ENCODE measurements at places on chromosomes 3 and 15. TPM values are rescaled to one million over a fixed set of nuclear protein-coding genes. Genes with fewer than 3 reads are reported as not detected.

Gene NOX5
- total RNA-seq = 0.18 TPM

Gene SLC22A13
- 0.29 TPM for total RNA-seq

Gene CASR
- not detected for total RNA-seq

Gene SACM1L
- total RNA-seq = 9.8 TPM

Gene CCDC33
- 0.73 TPM for total RNA-seq

Gene GCSAM
- not detected for total RNA-seq

Gene SLC2A2
- total RNA-seq = 2.9 TPM

Gene UTS2B
- total RNA-seq = not detected

GRCh38 chr15:89098281-89098680 lies 10.0 kb downstream of the ABHD2 start:
- peak overlapping the region; percentile 92 for H3K27ac ChIP-seq
- peaks cover 17% of the 10 kb centered on the region for H3K36me3 ChIP-seq
- H3K4me1 ChIP-seq = peaks cover 71% of the 10 kb centered on the region
- H3K27me3 ChIP-seq = no peaks in the 10 kb centered on the region
- DNase-seq = no peak
- no peak overlapping the region for H3K4me3 ChIP-seq

DNA sequence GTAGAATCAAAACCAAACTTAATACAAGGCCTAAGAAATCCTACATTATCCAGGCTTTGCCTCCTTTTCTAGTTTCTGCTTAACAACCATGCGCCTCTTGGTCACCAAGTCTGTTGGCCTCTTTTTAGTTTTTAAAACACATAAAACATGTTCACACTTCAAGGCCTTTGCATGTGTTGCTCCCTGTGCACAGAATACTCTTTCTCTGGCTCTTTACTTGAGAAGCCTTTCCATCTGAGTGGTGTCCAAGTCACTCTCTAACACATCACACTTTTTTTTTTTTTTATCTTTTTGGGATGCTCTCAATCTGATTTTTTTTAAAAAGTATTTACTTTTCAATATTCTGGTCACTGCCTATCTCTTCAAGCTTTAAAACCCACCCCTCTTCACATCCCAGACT lies 14.9 kb downstream of the GAP43 start:
- no peaks in the 10 kb centered on the region for H3K27me3 ChIP-seq
- H3K4me1 ChIP-seq = no peaks in the 10 kb centered on the region
- H3K4me3 ChIP-seq = no peak overlapping the region
- H3K36me3 ChIP-seq = no peaks in the 10 kb centered on the region
- DNase-seq = no peak

- H3K36me3 ChIP-seq = peaks cover 12% of the 10 kb centered on the region
- peaks cover 9% of the 10 kb centered on the region for H3K4me1 ChIP-seq
- H3K27me3 ChIP-seq = no peaks in the 10 kb centered on the region
- H3K27ac ChIP-seq = no peak overlapping the region
- DNase-seq = no peak
- no peak overlapping the region for H3K4me3 ChIP-seq
Observed at GRCh38 chr3:33071946-33072345, 25.0 kb downstream of the GLB1 start.

DNA sequence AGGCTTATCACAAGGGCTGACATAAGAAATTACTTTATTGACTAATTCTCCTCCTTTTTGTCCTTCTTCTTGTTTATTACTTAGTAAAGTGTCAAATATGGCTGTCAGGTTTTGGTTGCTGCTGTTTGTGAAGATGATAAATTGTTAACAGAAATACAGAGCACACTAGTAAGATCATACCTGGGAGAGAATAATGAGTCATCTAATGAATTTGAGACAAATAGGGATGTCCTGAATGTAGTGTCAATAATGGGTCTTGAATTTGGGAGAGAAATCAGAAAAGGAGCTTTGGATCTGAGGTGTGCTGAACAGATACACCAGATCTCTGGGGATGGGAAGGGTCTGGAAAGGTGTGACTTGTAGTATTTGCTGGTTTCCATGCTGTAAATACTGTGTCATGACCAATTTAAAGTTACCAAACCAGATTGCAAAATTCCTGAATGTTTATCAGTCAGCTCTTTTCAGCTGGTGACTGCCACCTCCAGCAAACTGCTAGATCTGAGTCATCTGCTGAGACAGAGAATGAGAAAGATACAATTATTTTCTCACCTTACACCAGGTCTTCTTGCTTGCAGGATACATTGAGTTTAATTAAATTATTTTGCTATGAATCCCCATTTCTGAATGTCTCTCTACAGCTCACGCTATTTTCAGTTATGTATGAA lies 76.7 kb upstream of the SATB1 start:
- H3K4me3 ChIP-seq = no peak overlapping the region
- H3K4me1 ChIP-seq = no peaks in the 10 kb centered on the region
- no peak overlapping the region for H3K27ac ChIP-seq
- no peaks in the 10 kb centered on the region for H3K27me3 ChIP-seq
- H3K36me3 ChIP-seq = no peaks in the 10 kb centered on the region
- no peak for DNase-seq

GRCh38 chr15:48498828-48499227 lies 146.7 kb downstream of the FBN1 start:
- H3K4me1 ChIP-seq = no peaks in the 10 kb centered on the region
- no peak overlapping the region for H3K4me3 ChIP-seq
- no peak overlapping the region for H3K27ac ChIP-seq
- no peak for DNase-seq

- H3K27me3 ChIP-seq = no peaks in the 10 kb centered on the region
- H3K4me1 ChIP-seq = peaks cover 3% of the 10 kb centered on the region
Observed at GRCh38 chr3:123123716-123124616, 57.1 kb downstream of the PDIA5 start.

DNA sequence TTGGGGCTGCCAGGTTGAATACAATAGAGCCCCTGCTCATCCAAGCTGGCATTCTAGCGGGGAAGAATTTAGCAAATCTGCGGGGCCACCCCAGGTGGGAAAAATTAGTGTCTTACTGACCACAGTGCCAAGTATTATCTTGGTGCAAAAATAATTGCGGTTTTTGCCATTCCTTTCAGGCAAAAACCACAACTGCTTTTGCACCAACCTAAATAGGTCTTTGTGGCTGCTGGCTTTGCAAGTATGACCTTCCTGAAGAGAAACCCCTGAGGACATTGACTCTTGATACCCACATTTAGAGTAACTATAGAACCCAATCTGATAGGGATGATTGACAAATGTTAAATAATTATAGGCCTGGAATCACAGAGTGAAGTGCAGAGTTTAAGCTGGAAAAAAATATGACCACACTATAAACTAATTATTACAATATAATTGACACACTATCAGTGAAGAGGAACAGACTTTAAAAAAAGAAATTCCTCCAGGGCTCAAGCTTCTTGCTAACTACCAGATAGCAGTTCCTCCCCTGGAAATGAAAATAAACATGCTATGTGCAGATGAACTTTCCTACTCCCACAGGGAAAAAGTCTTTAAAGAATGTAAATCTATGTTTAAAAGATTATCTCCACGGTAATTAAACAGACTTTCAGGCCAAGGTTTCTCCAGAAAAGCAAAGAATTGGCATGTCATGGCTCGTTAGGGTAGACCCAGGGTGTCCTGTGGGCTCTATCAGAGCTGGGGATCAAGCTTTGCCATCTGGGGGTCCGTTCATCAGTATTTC lies 34.4 kb downstream of the CA12 start:
- H3K4me3 ChIP-seq = no peak overlapping the region
- H3K27ac ChIP-seq = no peak overlapping the region
- DNase-seq = peak; percentile 60
- no peaks in the 10 kb centered on the region for H3K36me3 ChIP-seq
- H3K27me3 ChIP-seq = no peaks in the 10 kb centered on the region

DNA sequence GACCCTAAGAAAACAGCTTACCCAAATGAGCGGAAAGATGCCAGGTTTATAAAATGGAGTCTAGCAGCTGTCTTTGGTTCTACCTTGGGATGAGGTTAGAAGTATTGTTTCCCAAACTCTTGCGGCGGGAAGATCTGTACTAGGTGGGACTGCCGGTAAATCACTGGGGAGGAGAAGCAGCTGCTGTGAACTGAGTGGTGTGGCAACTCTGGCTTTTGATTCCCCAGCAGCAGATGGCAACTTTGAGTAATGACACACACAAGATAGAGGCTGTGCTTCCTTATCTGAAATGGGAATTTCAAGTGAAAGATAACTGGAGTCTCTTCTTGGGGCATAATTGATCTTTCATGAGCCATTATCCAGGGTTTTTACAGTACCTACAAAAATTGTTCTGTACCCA lies 184.9 kb downstream of the ATG7 start:
- H3K36me3 ChIP-seq = no peaks in the 10 kb centered on the region
- H3K27ac ChIP-seq = no peak overlapping the region
- no peaks in the 10 kb centered on the region for H3K27me3 ChIP-seq
- H3K4me3 ChIP-seq = no peak overlapping the region
- H3K4me1 ChIP-seq = peaks cover 21% of the 10 kb centered on the region

GRCh38 chr3:171915275-171915674 lies 72.1 kb downstream of the TMEM212 start:
- no peak for DNase-seq
- no peaks in the 10 kb centered on the region for H3K27me3 ChIP-seq
- no peak overlapping the region for H3K4me3 ChIP-seq
- no peaks in the 10 kb centered on the region for H3K36me3 ChIP-seq

DNA sequence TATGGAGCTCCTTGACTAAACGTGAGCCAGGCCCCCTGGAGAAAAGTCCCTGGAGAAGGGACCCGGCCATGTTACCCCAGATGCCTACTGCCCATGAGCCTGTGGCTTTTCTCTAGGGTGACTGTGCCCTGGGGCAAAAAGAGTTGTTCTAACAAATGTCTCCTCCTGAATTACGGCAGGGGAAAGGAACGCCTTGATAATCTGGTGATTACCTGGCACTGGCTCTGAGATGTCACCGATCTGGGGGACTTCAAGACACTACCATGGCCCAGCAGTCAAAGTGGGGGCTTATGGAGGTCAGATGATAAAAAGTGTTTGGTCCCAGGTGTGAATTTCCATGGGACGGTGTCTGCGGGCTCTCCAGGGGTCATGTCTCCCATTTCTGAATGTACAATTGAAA lies 140.7 kb downstream of the KLF13 start:
- H3K4me3 ChIP-seq = no peak overlapping the region
- peaks cover 2% of the 10 kb centered on the region for H3K4me1 ChIP-seq
- no peak for DNase-seq
- peaks cover 14% of the 10 kb centered on the region for H3K27me3 ChIP-seq
- no peak overlapping the region for H3K27ac ChIP-seq
- H3K36me3 ChIP-seq = no peaks in the 10 kb centered on the region

DNA sequence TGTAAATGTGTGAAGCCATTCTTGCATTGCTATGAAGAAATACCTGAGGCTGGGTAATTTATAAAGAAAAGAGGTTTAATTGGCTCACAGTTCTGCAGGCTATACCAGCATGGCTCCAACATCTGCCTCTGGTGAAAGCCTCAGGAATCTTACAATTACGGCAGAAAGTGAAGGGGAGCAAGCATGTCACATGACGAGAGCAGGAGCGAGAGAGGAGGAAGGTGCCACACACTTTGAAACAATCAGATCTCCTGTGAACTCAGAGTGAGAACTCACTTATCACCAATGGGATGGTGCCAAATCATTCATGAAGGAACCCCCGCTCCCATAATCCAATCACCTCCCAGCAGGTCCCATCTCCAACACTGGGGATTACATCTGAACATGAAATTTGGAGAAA lies 213.6 kb upstream of the TSC22D2 start:
- DNase-seq = no peak
- H3K4me3 ChIP-seq = no peak overlapping the region
- H3K36me3 ChIP-seq = no peaks in the 10 kb centered on the region
- no peak overlapping the region for H3K27ac ChIP-seq
- no peaks in the 10 kb centered on the region for H3K27me3 ChIP-seq

GRCh38 chr3:177338697-177339219 lies 141.5 kb upstream of the TBL1XR1 start:
- no peak overlapping the region for H3K4me3 ChIP-seq
- peaks cover 20% of the 10 kb centered on the region for H3K4me1 ChIP-seq
- no peaks in the 10 kb centered on the region for H3K36me3 ChIP-seq
- H3K27me3 ChIP-seq = no peaks in the 10 kb centered on the region
- no peak overlapping the region for H3K27ac ChIP-seq

GRCh38 chr15:70245932-70246622 lies 148.4 kb upstream of the TLE3 start:
- H3K4me3 ChIP-seq = no peak overlapping the region
- no peaks in the 10 kb centered on the region for H3K27me3 ChIP-seq
- H3K36me3 ChIP-seq = no peaks in the 10 kb centered on the region
- peak; percentile 42 for DNase-seq
- no peak overlapping the region for H3K27ac ChIP-seq

DNA sequence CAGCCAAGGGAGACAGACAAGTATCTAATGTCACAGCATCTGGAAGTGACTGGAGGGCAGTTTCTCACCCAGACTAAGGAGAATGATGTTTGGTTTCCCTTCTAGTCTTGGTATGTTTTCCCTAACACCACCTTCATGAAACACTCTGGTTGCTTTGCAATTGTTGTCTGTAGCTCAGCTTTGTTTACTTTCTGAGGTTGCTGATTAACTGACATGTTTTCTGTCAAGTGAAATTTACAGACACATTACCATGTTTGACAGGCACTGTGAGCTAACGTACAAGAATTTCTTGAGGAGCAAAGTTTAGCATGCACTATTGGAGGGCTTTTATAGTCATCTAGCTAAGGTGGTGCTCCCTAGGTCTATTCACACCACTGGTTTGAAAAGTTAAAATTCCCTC lies 131.6 kb upstream of the NECTIN3 start:
- no peak overlapping the region for H3K4me3 ChIP-seq
- H3K4me1 ChIP-seq = no peaks in the 10 kb centered on the region
- no peak overlapping the region for H3K27ac ChIP-seq
- H3K36me3 ChIP-seq = no peaks in the 10 kb centered on the region
- DNase-seq = no peak

DNA sequence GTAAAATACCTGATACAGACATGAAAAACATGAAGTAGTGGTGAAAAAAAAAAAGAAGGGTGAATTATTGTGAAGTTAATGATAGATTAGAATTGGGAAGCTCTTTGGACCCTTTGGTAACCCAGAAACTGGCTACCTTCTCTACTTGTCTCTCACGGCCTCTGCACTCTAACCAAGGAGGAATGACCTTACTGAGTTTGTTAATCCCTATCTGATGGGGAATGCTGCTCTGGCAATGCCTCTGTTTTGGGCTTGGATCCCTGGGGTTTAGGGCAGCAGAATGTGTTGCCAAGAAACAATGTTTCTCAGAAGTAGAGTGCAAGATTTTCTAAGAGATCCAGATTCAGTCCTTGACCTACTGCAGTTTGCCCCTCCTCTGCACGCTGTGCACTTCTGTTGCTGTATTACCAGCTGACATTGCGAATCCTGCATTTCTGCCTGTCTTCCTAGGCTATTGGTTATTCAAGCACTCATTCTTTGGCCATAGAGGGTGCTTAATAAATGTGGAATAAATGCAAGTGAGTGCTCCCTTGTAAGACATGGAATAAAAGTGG lies 49.2 kb upstream of the MAP3K13 start:
- no peak overlapping the region for H3K4me3 ChIP-seq
- DNase-seq = no peak
- no peak overlapping the region for H3K27ac ChIP-seq
- H3K27me3 ChIP-seq = no peaks in the 10 kb centered on the region
- H3K4me1 ChIP-seq = peaks cover 15% of the 10 kb centered on the region

GRCh38 chr3:100833483-100833882 lies 124.2 kb downstream of the TFG start:
- no peaks in the 10 kb centered on the region for H3K4me1 ChIP-seq
- no peaks in the 10 kb centered on the region for H3K36me3 ChIP-seq
- no peaks in the 10 kb centered on the region for H3K27me3 ChIP-seq

Measured in stomach (tissue), 19 donors.